Stimulated activated CD8-positive, alpha-beta memory T cell treated with anti-CD3 and anti-CD28 coated beads, Interleukin-4, amount 100 ng/mL, for 1 hour (primary cell): ENCODE measurements at places on chromosomes 3 and 15.

DNA sequence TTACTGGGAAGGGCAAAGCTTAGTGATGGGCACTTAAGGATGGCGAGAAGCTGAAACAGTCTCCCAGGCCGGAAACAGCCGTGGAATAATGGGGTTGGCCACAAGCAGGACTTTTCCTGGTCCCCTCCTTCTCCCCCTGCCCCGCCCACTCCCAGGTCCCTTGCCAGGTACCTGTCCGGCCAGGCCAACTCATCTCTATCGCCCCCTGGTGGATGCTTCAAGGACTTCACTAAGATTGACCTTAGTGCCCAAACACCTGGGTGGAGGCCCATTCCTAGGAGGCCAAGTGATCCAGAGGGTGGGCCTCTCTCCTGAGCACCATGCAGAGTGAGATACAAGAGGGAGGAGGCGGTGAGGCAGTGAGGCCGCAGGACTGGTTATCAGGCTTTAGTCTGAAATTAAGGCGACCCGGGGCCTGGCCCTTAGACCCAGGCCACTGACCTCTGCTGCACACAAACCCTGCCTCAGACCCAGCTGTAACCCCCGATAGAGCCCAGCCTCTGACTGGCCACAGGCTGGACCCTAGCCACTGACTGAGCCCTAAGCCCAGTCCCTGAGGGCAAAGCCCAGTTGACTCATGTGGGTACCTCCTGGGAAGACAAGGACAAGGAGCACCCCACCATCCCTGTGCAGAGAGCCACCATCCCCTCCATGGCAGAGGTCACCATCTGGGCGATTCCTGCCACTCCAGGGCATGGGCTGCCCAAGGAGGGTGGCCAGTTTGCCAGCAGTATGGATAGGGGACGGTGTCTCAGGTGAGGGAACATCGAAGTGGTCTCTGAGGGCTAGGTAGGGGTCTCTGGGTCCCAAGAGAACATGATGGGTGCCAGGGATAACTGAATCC, 37.6 kb downstream of the VIPR1 start:
- peak; percentile 31 for DNase-seq

DNA sequence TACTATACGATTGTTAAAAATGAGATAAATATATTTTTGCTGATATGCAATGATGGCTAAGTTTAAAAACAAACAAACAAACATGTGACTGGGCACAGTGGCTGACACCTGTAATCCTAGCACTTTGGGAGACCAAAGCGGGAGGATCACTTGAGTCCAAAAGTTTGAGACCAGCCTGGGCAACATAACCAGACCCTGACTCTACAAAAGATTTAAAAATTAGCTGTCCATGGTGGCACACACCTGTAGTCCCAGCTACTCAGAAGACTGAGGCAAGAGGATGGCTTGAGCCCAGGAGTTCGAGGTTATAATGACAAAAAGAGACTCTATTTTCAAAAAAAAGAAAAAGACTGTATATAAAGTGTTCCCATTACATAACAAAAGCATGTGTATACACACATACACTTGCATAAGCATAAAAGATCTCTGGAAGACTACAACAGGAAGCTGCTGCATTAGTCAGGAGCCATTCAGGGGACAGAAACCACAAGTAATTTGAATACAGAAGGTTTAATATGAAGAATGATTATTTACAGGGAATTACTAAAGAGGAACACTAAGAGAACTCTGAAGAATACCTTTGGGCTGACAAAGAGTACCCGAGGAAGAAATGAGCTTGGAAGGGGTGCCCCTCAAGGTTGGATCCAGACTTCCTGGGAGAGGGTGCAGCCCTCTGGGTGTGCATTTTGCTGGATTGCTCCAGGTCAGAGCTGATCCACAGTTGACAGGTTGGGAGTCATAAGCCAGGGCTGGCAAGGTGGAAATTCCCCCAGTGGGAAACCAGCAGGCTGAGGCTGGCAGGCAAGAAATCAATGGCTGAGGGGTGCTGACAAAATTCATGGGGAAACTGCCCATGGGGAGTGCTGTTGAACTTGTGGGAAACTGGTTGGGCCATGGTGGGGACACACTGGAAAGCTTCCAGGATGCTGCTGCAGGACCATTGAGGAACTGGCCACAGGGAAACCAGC, 9.3 kb upstream of the TM4SF18 start:
- DNase-seq = no peak

- no peak for DNase-seq
Observed at GRCh38 chr15:80991421-80991820, 1.8 kb upstream of the MESD start.

- no peak for DNase-seq
Observed at GRCh38 chr3:43695443-43695842, 4.7 kb downstream of the ABHD5 start.

DNA sequence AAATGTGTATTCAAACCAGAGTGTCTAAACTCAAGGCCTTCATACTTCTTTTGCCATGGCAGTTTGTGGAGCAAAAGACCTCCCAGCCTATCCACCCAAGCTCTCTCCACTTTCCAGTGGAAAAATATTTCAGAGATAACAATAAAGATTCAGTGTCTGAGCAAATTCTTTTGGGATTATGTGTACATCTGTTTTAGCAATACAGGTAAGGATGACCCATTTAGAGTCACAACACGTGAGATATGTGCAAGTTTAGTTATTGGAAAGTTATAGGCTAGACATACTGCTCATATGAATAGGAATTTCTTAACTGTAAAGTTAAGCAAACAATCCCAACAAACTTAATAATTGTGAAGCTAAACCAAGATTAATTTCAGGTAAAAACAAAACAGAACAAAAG, 174.5 kb upstream of the LRIG1 start:
- no peak for DNase-seq

DNA sequence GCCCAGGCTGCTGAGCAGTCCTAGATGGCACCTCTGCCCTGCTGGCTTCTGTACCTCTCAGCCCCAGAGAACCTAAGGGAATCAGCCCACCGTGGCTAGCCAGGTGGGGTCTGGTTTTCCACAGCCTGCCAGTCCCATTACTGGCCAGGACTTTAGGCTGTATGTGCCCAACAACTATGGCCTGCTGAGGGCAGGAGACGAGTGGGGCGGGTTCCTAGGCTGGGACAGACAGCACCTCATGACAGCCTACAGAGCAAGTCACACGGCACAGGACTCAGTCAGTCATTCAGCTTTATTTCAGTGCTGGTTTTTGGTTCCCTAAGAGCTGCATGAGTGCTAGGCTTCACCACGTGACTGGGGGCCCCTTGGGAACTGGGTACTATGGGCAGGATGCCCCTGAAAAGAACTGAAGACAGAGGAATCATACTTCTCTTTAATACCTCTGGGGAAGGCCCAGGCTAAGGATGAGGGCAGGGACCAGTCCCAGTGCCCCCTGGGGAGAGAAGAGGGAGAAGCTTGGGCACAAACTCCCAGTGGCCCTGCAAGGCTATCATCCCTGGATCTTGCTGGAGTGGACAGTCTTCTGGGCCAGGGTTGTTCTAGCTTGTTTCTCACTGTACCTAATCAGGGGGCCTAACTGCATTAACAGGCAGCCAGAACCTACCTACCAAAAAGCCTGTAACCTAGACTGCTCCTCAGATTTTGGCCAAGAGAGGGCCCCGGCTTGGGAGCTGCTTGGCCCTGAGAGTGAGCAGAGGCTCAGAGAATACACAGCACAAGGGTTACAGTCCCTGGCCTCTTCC, 14.8 kb downstream of the CLK3 start:
- DNase-seq = no peak

DNA sequence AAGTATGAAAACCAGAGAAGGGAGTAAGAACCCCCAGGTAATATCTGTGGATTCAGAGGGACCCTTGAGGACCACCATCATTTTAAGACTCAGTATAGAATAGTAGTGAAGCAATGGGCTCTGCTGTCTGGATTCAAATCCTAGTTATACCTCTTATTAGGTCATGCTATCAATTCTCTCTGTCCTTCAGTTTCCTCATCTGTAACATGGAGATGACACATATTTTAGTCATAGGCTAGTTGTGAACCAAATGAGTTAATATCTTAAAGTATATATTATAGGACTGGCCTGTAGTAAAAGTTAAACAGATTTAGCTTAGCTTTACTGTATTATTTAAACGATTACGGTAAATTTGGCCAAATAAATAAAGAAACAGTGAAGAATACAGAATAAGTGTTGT, 177.3 kb upstream of the GOLIM4 start:
- DNase-seq = no peak

DNA sequence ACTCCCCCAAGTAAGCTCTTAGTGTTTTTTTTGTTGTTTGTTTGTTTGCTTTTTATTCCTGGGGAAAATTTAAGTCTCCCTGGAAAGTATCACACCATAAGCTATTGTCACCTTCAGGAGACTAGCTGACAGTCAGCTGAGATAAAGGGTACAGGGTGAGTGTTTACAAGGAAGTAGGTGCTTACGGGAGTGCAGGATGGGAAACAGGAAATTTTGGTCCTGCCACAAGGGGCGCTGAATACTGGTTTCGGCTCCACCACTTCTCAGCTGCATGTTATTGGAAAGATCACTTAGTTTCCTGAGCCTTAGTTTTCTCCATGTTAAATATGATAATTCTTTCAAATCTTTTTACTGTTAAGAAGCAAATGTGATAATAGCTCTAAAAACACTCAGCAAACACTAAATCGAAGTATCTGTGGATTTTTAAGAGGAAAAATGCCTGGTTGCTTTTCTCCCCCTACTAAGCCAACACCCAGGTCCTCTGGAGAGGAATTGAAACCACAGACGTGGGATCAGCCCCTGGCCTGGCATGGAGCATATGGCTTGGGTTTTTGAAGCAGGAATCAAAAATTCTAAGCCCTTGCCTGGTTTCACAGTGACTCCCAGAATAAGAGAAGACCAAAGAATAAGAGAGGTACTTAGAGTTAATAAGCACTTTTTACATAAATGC, 90.7 kb downstream of the SCN11A start:
- DNase-seq = no peak

GRCh38 chr15:43150191-43150929, 17.0 kb downstream of the TMEM62 start:
- DNase-seq = no peak

GRCh38 chr15:98935736-98936135, 71.9 kb downstream of the PGPEP1L start:
- no peak for DNase-seq

DNA sequence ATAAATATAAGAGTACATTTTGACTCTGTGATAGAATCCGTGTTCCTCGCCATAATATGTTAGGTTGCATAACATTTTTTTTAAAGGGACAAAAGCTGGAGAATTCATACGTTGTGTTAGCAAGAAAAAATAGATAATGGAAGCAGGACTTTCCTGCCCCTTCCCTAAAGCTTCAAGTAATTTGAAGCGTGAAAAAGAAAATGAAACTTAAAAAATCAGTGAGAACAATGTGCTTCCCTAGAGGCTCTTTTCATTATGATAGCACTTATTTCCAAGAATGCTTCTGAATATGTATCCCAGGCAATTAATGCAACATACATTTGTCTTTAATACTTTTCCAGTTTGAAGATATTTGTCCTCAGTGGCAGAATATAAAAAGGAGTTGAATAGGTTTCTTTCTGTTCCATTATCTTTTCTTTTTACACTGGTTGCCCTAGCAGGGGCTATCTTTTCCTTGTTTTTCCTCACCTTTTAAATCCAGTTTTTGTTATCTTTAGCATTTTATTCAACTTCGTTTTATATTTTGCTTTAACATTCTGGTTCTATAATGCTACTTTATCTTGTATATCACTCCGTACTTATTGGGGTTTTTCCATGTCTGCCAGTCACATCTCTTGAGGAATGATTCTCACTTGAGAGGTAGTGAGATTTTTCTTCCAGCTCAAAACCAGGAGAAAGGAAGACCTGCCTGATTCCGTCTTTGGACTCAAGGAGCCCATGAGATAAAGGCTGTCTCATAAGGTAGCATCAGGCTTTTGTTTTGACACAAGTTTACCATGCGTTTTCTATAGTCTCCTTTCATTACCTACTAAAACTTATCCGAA, 113.8 kb downstream of the MBNL1 start:
- no peak for DNase-seq

GRCh38 chr3:142796823-142797222, 73.0 kb downstream of the TRPC1 start:
- no peak for DNase-seq

DNA sequence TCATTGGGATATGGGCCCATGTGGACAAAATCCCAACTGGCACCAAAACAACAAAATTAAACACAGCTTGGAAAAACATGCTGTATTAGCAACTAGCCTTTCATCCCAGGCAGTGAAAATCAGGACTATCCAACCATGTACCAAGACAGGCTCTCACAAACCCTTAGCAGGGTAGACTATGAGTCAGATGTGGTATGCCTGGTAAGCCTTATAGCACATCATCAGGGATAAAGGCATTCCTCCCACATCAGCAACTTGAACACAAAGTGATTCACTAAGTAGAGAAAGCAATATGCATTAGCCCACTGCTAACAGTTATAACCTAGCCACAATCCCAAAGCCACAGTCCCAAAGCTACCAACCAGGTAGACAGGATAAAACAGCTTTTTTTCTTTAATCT, 8.0 kb downstream of the CEP152 start:
- no peak for DNase-seq

GRCh38 chr3:150145659-150146058, 175.0 kb upstream of the PFN2 start:
- DNase-seq = no peak

DNA sequence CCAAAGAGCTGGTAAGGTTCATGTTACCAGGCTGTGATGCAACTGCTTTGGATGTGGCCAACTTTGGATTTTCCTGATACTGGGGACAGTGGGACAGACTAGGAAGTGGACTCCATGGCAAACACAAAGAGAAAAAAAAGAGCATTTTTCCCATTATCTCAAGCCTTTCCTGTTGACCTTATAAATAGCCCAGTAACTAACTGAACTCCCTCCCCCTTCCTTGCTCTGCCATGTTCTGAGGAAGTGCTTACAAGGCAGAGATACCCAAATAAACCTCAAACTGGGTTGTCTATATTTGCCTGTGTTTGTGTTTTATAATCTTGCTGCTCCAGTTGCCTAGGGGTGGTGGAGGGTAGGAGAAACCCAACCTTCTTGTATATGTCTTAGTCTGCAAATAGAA, 27.3 kb upstream of the SLC9A9 start:
- no peak for DNase-seq

- no peak for DNase-seq
Observed at GRCh38 chr3:59056706-59057105, 6.9 kb upstream of the CFAP20DC start.

DNA sequence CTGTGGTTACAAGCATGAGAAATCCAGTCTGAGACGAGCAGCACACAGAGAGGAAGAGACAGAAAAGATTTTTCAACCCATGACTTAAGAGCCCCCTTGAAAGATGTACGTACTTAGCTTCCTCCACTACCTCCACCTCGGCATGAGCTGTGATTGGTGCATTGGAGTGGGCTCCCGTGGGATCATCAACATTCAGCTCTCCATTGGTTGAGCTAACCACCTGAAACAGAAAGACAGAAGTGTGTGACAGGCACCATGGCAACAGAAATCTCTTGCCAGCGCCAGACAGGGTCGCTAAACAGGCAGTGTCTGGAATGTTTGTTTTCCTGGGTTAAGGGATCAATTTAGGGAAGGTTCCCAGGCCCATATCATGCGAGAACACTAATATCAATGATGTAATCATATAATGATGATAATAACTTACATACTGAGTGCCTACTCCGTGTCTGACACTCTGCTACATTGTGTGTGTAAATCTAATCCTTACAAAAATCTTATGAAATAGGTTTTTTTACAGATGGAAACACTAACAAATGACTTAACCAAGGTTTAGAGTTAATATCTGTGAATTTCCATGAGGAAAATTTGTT, 17.5 kb upstream of the PPIB start:
- DNase-seq = no peak

- no peak for DNase-seq
Observed at GRCh38 chr3:182782149-182782548, 11.2 kb upstream of the ATP11B start.
